Diencephalon (tissue), 1 donor: ENCODE measurements at places on chromosomes 1 and 21. TPM values are rescaled to one million over a fixed set of nuclear protein-coding genes. Genes with fewer than 3 reads are reported as not detected.

The SON gene
- total RNA-seq = 135 TPM

The CHI3L1 gene
- 1.2 TPM for total RNA-seq

The SLC35F3 gene
- 7.8 TPM for total RNA-seq

The EDN2 gene
- total RNA-seq = not detected

The MYOG gene
- total RNA-seq = not detected

The FDPS gene
- total RNA-seq = 130 TPM

The MCOLN2 gene
- total RNA-seq = not detected

The PTPRF gene
- 101 TPM for total RNA-seq

The KCNA3 gene
- 28.8 TPM for total RNA-seq

The MEX3A gene
- total RNA-seq = 33.4 TPM

The OR2M3 gene
- total RNA-seq = 0.46 TPM

The CHIA gene
- total RNA-seq = not detected

The CALML6 gene
- not detected for total RNA-seq

The PAPPA2 gene
- total RNA-seq = 4.2 TPM

The OR2T35 gene
- not detected for total RNA-seq

The SERINC2 gene
- total RNA-seq = 1.4 TPM

The WRAP73 gene
- 11.1 TPM for total RNA-seq

The DMBX1 gene
- total RNA-seq = 1.8 TPM

The BNIPL gene
- 0.23 TPM for total RNA-seq

The FCRL1 gene
- total RNA-seq = 0.23 TPM

The CD247 gene
- 4.8 TPM for total RNA-seq

The WNT3A gene
- total RNA-seq = not detected

The ATP1A4 gene
- under 0.01 TPM for total RNA-seq

The SPATA21 gene
- total RNA-seq = not detected

The LENEP gene
- total RNA-seq = 0.69 TPM

The ANKRD35 gene
- 1.6 TPM for total RNA-seq

The SELP gene
- total RNA-seq = 0.92 TPM

The AMY1B gene
- total RNA-seq = not detected

The VSIG8 gene
- not detected for total RNA-seq

The FCGR3A gene
- 11.1 TPM for total RNA-seq

The RIPPLY3 gene
- total RNA-seq = 0.23 TPM

The BACE2 gene
- total RNA-seq = 6.5 TPM

The EPHB2 gene
- 36.9 TPM for total RNA-seq

The KRTAP19-3 gene
- not detected for total RNA-seq

The OR2T29 gene
- total RNA-seq = 0.23 TPM

The FAM167B gene
- 0.46 TPM for total RNA-seq

The CD53 gene
- total RNA-seq = 17.1 TPM

The PLPP3 gene
- 128 TPM for total RNA-seq

The TMEM54 gene
- 4.4 TPM for total RNA-seq

The TDRD5 gene
- 4.6 TPM for total RNA-seq

The LDLRAD2 gene
- total RNA-seq = 0.23 TPM
